ENCODE measurements at places on chromosomes 4 and X.
A peak's percentile ranks its signal among the peaks of the same experiment; 100 is the strongest.

GRCh38 chr4:106618956-106619355 is 250.4 kb upstream of the GIMD1 start:
- no peak for DNase-seq

DNA sequence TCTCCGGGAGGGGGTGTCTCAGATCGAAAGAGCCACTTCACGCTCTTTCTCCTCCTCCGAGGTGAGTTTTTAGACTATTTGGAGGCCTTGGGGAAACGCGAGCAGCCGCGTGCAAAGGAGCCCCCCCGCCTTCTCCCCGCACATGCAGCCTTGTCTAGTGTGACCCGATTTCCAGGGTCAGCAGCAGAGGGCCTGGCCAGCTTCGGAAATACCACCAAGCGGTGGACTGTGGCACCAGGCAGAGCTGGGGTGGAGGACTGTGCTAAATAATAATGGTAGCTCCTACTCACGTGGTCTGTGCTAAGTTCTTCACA is 79.3 kb upstream of the BCOR start:
- DNase-seq, result no peak

DNA sequence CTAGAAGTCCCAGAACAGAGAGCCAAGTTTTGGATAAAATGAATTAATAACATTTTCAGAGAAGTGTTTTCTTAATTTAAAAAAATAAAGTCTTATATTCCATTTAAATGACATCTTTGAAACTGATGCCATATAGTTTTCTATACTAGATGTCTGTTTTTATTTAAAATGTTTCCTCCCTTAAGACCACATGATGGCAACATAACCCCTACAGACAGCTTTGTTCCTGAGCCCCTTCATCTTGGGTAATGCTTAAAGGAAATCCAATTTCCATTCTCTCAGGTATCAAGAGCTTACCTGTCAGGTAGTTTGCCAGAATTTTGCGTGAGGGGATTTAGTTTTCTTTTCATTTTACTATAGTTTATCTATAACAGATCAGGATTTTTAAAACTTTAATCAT is 181.4 kb upstream of the UGT8 start:
- no peak for DNase-seq

- DNase-seq, result no peak
These were observed 82.3 kb downstream of the SLC10A7 start for GRCh38 chr4:146439437-146439836.

- DNase-seq, result no peak
These were observed 25.3 kb downstream of the APBB2 start for GRCh38 chr4:41189076-41189475.

DNA sequence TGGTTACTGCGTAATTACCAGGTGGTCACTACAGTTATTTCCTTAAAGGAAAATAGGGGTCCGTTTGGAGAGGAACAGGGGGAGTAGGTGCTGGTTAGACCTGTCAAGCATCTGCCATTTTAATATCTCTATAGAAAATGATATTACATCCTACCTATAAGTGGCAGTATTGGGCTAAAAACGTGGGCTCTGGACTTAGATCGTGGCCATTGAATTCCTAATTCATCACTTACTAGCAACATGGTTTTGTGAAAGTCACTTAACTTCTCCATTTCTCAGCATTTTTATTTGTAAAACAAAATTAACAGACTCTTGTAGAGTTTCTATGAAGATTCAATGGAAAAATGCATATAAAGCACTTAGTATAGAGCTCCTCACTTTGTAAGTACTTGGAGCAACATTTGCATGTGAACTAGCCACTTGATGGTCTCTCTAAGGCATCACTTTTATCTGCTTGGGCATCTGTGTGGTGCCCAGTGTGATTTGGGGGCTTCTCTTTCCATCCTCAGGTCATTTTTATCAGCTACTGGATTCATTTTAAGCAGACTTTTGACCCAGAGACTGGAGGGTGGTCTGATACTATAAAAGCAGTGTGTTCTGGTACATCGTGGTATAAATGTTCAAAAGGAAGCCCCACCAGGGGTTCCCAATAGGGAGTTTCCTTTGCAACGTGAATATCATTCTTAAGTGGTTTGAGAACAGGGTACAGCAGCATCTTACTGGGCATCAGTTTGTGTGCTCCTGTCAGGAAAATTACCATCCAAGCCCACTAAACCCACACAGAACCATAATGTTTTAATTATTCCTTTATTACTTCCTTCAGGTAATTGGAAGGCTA is 42.7 kb upstream of the RASSF6 start:
- no peak for DNase-seq

DNA sequence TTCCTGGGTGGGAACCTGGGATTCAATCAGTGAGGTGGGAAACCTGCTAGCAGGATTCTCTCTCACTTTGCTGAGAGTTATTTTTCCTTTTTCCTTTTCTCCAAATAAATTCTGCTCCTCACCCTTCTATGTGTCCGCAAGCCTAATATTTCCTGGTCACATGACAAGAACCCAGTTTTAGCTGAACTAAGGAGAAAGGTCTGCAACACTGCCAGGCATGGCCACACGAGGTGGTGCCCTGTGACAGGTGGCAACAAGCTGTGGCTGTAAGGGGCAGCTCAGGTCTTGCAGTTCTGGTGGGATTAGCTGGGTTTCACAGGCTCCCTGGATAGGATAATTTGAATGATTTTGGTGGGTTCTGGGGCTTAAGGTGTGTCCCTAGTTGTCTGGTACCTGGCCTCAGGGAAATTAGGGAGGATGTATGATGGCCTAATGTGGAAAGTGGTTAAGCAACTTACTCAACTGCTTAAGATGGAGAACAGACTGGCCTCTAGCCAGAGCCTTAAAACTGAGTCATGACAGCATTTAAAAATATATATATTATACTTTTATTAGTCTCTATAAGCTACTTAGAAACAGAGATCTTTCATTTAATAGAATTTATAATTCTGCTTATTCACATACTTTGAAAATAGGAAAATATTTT is 215.0 kb downstream of the IL15 start:
- no peak for DNase-seq

DNA sequence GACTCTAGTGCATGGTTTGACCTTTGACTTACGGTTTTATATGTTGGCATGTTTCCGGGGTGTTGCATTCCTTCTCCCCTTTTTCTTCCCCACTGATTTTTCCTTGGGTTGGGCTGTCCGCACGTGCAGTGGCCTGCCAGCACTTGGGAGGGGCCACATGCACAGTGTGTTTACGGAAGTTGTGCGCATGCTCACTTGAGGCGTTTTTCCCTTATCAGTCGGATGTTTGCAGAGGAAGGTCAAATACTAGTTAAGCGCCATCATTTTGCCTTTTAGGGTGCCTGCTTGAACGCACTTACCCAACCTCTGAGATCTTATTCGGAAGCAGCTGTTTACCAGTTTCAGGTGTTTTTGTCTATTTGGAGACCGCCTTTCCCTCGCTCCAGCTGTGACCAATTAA is 653.9 kb upstream of the AADAT start:
- DNase-seq, result no peak

DNA sequence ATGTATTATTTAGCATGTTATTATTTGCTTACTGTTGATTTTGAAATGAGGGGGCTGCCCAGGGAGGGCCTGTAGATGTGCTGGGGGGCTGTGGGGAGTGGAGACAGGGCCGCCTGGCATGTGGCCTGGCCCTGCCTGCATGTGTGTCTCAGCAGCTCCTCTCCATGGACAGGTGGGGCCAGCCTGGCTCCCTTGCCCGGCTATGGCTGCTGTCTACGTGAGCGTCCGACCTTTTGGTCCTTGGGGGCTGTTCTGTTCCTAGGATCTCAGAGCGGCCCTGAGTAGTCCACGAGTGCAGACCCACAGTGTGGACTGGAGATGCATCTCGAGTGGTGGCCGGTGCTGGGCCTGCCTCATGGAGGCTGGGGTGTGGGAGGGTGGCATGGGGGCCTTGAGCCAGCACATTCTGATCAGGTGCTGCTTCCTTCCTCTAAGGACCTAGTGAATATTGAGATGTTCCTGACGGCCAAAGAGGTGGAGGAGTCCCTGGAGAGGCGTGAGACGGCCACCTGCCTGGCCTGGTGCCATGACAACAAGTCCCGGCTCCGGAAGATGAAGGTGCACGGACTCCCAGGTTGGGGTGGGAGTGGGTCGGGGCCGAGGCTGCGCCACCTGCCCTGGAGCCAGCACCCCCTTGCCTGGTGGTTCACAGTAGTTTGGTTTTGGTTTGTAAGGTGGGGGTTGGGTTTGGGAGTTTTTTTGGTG is 24.9 kb upstream of the UVSSA start:
- DNase-seq, result no peak

GRCh38 chr4:10024303-10024702 is 3.0 kb upstream of the SLC2A9 start:
- no peak for DNase-seq

DNA sequence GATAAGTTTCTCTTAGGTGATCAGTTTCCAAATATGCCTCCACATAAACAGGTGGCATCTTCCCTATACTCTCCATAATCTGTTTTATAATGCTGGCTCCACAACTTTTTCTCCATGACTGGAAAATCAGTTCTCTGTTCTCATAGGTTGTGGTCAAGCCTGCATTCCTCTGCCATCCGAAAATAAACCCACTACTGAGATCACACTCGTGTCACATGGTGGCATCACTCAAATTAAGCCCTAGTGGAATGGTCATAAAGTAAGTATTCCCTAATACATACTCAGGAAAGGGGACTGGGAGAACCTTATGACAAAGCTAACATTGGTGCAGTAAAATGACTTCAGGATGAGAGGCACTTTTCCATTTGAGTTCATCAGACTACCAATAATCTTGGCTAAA is 37.6 kb downstream of the MAGED4B start:
- DNase-seq, result no peak

GRCh38 chr4:100510551-100510950 is 7.3 kb downstream of the EMCN start:
- DNase-seq, result no peak

GRCh38 chr4:74033739-74034138 is 4.8 kb downstream of the CXCL3 start:
- DNase-seq, result no peak

DNA sequence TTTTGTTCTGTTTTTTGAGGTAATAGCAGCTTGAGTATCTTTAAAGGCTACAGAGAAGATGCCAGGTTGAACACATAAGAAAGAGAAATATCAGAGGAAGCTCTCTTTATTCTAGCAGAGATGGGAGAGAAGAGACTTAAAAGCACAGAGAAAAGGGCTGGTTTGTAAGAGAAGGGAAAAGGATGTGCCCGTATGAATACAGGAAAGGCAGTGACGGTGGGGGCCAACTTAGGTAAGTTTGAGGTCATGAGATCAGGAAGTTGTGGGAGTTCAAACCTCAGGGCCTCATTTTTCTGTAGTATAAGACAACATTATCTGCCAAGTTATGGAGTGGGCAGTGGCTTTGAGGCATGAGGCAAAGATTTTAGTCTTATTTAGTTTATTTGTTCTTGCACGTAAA is 121.3 kb upstream of the S100G start:
- DNase-seq, result peak; percentile 42

- DNase-seq, result no peak
These were observed 30.6 kb downstream of the PCDH19 start for GRCh38 chrX:100379388-100379986.

GRCh38 chr4:128471576-128471975 is 184.0 kb upstream of the PGRMC2 start:
- DNase-seq, result no peak

DNA sequence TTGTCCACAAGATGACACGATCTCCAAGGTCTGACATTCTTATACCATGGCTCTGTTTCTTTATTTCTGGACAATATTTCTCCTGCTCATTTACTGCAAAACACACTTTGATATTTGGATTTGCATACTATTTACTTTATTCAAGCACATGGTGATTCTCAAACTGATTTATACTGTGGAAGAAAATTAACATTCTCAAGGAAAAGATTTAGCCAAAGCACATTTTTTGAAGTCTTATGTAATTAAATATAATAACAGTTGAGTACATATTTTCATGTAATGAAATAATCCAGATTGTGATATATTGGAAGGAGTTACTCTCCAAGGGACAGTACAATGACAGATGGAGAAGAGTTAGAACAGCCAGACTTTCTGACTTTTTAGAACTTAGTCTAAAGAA is 155.8 kb upstream of the CT83 start:
- no peak for DNase-seq

- no peak for DNase-seq
These were observed 6.3 kb downstream of the FAM47E start for GRCh38 chr4:76257824-76258223.

- no peak for DNase-seq
These were observed 7.3 kb upstream of the DTHD1 start for GRCh38 chr4:36274158-36274557.

DNA sequence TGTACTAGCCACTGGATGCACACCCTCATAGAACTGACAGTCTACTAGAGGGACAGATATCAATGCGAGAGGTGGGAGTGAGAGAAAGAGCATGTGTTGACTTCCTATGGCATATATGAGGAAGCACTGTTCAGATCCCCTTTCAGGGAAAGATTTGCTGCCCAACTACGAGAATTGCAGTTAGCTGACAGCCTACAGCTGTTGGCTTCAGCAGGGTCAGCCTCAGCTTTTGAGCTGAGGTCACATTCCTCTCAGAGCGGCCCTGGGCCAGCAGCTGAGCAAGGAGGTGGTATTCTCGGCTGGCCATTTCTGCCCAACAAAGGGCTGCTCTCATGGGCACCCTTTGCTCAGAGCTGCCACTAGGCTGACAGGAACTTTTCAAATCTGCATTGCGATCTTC is 580.2 kb downstream of the MID1IP1 start:
- DNase-seq, result no peak

- no peak for DNase-seq
These were observed 67.4 kb downstream of the ENPP6 start for GRCh38 chr4:184150102-184150839.

Data from stimulated activated CD4-positive, alpha-beta T cell treated with anti-CD3 and anti-CD28 coated beads, Interleukin-1b, Interleukin-23, amount 100 ng/mL, for 48 hours (primary cell).